NCI-H1436 treated with DMSO at 0.1 percent for 48 hours (cell line): ENCODE measurements at places on chromosomes 3 and 15.
A peak's percentile ranks its signal among the peaks of the same experiment; 100 is the strongest.

GRCh38 chr15:66294932-66295235 is 1.5 kb downstream of the DIS3L start:
- DNase-seq = no peak

DNA sequence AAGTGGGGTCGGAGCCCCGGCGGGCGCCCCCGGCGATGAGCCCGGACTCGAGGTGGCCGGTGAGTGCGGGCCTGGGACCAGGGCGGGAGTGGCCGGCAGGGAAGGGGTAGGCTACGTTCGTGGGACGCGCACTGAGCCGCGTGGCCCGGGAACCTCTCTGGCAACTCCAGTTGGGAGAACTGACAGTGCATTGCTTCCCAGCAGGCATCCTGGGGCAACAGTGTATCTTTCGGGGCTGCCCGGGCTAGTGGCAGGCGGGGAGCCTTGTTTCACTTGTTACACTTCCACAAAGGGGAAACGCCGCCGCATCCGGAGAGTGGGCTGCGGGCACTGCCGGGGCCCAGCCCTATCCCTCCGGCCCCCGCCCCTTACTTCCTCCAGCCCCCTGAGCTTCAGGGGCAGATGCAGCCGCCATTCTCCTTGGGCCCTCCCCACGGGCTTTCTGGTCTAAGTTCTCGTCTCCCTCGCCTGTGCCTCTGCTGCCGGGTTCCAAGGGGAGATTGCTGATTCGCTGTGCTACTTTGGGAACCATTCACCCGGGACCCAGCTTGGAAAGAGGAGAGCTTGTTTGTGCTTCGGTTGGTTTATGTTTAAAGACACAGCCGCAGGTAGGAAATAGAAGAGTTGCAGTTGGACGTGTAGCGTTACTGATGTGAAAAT is 675 bp downstream of the BRPF1 start:
- no peak for DNase-seq

DNA sequence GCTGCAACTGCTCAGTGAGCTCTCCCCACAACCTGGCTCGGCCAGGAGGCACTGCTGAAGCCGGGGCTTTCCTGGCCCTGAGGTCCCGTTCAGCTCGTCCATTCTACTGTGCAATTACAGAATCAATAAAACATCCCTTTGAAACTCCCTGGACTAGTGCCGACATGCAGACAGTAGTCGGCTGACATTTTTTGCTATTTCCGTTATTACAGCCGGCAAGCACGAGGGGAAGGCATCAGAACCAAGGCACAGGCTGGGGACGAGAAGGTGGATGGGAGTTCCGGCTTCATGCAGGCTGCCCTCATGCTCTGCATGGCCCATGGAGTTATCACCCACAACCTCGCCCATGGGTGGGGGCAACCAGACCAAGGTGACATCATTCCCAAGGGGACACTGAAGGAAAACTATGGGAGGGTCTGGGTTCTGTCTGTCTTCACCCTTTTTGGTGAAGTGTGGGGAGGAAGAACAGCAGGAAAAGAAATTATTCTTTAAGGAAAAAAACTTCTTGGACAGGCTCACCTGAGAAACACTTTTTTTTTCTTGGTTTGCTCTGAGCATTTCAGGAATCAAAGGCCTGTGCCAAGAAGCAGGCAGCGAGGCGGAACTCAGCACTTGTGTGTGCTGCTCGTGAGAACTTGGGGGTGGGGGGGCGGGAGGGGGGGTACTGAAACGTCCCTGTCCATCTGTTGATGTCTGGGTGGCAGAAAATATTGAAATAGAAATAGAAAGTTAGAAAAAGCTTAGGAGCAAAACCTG is 154.5 kb downstream of the FOXP1 start:
- no peak for DNase-seq

DNA sequence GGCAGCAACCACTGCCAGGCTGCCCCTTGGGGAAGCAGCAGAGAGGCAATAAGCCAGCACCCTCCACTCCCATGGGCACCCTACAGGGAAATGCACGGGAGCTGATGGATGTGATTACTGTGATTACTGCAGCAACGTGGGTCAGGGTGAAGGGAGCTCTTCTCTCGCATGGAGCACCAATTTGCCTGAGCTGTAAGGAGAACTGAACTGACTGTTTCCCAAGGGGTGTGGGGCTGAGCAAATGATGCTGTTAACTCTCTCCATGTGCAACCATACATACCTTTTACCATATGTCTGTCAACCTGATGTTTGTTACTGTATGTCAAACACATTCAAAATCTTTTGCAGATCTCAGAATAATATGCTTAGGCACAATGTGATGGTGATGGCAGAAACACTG is 680.6 kb downstream of the SQOR start:
- peak; percentile 90 for DNase-seq

DNA sequence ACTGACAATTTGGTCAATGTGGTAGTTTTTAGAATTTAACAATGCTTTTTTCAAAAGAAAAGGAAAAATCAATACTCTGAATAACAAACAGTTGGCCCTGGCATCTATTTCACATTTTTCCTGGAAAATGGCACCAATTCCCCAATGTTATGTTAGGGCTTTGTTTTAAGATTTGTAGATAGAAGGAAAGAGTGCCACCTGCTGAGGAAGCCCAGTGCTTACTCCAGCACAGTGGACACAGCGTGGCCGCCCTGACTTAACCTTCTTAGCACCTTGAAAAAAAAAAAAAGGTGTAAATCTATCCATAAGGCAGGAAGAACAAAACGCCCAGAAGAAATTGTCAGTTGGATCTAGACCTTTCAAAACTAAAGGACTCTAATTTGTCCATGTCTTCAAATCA is 110.7 kb upstream of the CNTN4 start:
- DNase-seq = no peak

DNA sequence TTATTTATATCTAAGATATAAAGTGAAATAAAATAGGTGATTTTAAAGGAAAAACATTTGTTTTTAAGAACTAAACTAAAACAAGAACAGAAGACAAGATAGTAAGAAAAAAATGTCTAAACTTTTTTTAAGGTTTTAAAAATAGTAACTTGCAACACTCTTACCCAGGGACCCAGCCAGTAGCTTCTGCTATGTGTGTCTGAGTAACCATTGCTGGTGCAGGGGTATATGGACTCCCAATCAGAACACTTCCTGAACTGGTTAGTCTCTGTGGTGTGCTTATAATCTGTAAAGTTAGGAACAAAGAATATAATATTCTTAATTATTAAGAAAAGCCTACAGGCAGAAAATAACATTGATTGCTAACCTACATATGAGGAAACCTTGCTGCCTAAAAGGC is 118.4 kb downstream of the ATP1B3 start:
- DNase-seq = no peak

DNA sequence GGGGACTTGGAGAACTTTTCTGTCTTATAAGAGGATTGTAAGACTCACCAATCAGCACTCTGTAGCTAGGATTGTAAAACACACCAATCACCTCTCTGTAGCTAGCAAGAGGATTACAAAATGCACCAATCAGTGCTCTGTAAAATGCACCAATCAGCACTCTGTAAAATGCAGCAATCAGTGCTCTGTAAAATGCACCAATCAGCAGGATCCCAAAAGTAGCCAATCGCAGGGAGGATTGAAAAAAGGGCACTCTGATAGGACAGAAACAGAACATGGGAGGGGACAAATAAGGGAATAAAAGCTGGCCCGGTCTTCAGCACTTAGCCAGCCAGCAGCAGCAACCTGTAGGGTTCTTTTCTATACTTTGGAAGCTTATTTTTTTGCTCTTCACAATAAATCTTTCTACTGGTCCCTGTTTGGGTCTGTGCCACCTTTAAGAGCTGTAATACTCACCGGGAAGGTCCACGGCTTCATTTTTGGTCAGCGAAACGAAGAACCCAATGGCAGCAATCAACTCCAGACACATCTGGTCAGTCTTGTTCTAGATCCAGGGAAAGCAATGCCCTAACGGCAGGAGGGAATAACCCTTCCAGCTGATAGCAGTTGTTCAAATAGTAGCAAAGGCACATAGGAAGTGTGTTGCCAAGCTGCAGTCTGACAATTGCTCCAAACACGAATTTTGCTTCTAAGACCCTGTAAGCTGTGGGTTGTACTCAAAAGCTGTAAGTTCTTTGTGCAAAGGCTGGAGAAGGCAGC is 135.6 kb downstream of the TJP1 start:
- no peak for DNase-seq

GRCh38 chr3:13547591-13548371 is 1.1 kb upstream of the FBLN2 start:
- no peak for DNase-seq

DNA sequence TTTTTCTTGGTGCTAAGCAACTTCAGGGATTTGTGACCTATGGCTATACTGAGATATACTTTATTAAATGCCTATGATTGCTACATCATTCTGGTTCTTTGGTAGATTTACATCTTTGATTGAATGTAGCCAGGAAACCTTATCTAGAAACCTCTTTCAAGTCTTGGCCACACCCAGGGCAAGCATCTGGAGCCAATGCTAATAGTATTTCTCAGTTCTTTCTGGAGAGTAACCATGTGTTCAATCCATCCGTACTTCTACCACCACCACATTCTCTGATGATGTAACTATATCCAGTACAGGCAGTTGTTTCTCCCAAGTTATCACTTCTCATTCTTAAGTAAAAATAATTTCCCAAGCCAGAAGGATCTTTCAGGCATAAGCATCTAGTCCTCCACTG is 69.0 kb downstream of the NME9 start:
- DNase-seq = no peak

- DNase-seq = no peak
These were observed 314.1 kb upstream of the LRRC3B start for GRCh38 chr3:26308454-26308853.

DNA sequence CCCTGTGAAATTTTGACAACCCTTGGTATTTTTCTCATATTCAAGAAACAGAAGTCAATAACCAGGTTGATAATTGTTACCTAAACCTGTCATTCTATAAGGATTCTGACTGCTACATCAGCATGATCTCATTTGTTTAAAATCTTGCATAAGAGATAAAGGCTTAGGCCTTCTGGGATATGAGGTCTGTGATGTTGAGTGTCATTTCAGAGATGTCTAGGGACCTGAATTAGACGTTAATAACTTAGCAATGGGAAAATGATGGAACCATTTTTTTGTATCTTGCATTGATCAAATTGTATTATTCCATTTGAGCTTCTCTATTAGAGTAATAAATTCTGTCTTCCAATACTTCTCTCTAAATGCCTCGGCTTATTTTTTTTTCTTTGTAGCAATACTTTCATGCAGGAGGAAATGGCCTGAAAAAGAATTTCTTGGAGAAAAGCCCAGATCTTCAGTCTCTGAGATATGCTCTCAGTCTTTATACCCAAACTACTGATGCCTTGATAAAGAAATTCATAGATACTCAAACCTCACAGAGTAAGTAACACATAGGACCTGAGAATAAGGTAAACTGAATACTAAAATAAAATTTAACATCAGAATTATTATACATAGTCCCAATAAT is 589.3 kb downstream of the UNC13C start:
- DNase-seq = no peak

DNA sequence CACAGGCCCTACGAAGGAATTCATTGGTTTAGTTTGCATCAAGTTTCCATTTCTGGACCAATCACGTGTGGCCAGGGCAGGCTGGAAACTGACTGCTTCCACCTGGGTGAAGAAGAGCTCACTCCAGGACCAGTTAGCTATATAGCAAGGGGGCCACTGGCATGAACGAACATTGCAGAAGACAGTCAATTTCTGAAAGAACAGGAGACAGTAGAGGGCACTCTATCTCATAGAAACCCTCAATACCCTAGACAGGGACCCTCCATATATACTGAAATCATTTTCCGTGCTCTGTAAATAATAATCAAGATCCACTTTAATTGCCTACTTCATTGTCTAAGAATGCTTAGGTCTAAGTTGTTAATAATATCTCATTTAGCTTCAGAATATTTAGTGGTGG is 215.6 kb downstream of the CADPS start:
- DNase-seq = no peak

GRCh38 chr15:61992518-61992917 is 67.7 kb downstream of the VPS13C start:
- no peak for DNase-seq

DNA sequence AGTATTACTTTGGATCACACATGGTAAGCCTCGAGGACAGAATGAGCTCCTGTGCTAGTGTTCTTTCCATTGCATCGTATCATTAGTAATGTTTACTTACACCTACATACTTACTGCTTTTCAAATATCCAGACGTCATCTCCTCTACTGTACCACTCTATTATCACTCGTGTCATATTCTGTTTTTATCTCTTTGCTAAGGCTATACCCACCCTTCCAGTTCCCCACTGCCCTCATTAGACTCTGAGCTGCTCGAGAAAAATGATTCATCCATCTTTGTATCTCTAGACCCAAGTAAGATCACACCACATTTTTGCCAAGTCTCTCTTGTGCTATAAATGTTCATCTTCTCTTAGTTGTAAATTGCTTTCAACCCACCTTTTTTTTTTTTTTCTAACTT is 245.7 kb downstream of the TIGIT start:
- DNase-seq = no peak

GRCh38 chr3:30305021-30305420 is 301.4 kb upstream of the TGFBR2 start:
- no peak for DNase-seq

DNA sequence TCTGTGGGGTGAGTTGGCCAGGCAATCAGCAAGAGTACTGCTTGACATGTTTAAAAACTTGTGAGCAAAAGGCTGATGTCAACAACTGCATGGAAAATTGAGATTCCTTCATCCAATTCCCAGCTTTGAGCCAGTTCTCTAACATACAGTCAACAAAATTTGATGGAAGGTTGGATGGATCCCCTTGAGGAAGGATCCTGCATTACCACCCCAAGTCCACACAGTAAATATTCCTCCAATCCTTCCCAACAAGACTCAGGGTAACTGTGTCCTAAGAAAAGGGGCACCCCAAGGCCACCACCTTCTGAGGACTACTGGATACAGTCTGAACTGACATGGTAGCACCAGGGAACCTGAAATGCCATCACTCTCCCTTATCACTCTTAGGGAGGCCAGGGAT is 15.1 kb downstream of the GLB1 start:
- no peak for DNase-seq

DNA sequence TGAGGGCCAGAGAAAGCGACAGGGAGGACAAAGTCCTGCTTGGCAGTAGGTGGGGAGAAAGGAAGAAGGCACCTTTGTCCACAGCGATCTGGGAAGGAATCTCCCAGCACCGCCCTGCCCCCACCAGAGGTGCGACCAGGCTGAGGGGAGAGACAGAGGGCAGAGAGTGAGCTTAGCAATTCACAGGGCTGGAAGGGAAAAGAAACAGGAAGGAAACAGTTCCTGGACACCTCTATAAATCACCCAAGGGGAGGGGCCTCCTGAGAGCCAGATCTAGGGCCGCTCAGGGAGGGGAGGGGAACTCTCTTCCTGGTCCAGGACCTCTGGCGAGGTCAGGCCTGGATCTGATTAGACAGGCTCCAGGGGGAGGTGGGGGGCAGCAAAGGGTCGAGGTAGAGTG is 35.4 kb downstream of the RNU5B-1 start:
- DNase-seq = no peak

DNA sequence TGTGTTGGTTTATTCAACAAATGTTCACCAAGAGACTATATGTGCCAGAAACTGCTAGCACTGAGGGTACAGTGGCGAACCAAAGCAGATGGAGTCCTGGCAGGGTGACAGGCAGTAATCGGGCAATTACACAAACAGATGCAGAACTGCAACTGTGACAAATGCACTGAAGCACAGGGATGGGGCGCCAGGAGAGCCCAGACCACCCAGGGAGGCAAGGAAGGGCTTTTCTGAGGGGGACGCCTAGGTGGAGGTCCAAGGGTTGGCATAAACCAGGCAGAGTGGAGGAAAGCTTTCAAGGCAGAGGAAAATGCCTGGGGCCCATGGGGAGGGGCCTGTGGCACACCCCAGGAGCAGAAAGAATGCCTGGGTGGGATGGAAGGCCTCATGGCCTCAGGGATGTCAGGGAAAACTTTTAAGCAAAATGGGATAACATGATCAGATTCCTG is 5.5 kb downstream of the DIS3L start:
- DNase-seq = no peak

GRCh38 chr3:43286115-43286840 is at the start of gene SNRK:
Gene SNRK (plus strand): TSS chr3:43286540. CDS start chr3:43303204, 16,664 bp downstream.
- no peak for DNase-seq
